Melanocyte of skin (primary cell): ENCODE measurements at places on chromosomes 12 and 14. TPM values are rescaled to one million over a fixed set of nuclear protein-coding genes. Genes with fewer than 3 reads are reported as not detected.

Gene SOS2
- total RNA-seq: 39.2 and 44.3 TPM in 2 replicates

Gene CIPC
- total RNA-seq: 32.0 and 34.9 TPM in 2 replicates

Gene AQP6
- total RNA-seq: not detected in 2 replicates

Gene CD27
- not detected in 2 replicates for total RNA-seq

Gene B4GALNT1
- total RNA-seq: 10.2 and 11.7 TPM in 2 replicates

Gene ATXN3
- total RNA-seq: 31.3 and 33.7 TPM in 2 replicates

Gene ARHGDIB
- total RNA-seq: 2.3 and 4.0 TPM in 2 replicates

Gene UNC79
- not detected in 2 replicates for total RNA-seq

Gene RIPK3
- total RNA-seq: 2.2 and 3.7 TPM in 2 replicates

Gene SIX6
- not detected in 2 replicates for total RNA-seq

Gene ATL1
- total RNA-seq: 16.9 and 18.2 TPM in 2 replicates

Gene PRPH
- total RNA-seq: not detected in 2 replicates

Gene HOXC11
- 0.15 and 0.33 TPM in 2 replicates for total RNA-seq

Gene EML5
- total RNA-seq: 0.36 and 0.69 TPM in 2 replicates

Gene RIMBP2
- not detected in 2 replicates for total RNA-seq

Gene BCL11B
- not detected in 2 replicates for total RNA-seq

Gene LRRC10
- total RNA-seq: not detected in 2 replicates

Gene SLC6A12
- 0.77 TPM in 1 of 2 replicates, not detected in the other for total RNA-seq

Gene CACNA1C
- total RNA-seq: not detected in 2 replicates

Gene MYF6
- total RNA-seq: not detected in 2 replicates

Gene GPR65
- total RNA-seq: 0.67 and 0.77 TPM in 2 replicates

Gene RIN3
- total RNA-seq: 15.1 and 19.6 TPM in 2 replicates

Gene SCN8A
- 4.1 and 8.7 TPM in 2 replicates for total RNA-seq

Gene NUDT4
- total RNA-seq: 40.6 and 68.0 TPM in 2 replicates

Gene HOTAIR
- total RNA-seq: not detected in 2 replicates

Gene CABP1
- total RNA-seq: not detected in 2 replicates

Gene GPR84
- under 0.01 TPM in 1 of 2 replicates, not detected in the other for total RNA-seq

Gene CLEC4A
- total RNA-seq: 0.31 TPM in 1 of 2 replicates, not detected in the other

Gene TMEM30B
- total RNA-seq: 0.15 TPM in 1 of 2 replicates, not detected in the other

Gene COCH
- 0.69 TPM in 1 of 2 replicates, not detected in the other for total RNA-seq

Gene IL22
- total RNA-seq: not detected in 2 replicates

Gene WIF1
- total RNA-seq: not detected in 2 replicates

Gene VRTN
- total RNA-seq: not detected in 2 replicates

Gene KRT71
- not detected in 2 replicates for total RNA-seq

Gene AREL1
- total RNA-seq: 40.7 and 52.9 TPM in 2 replicates

Gene CRACR2A
- 2.2 and 4.0 TPM in 2 replicates for total RNA-seq

Gene CCT2
- total RNA-seq: 222 and 281 TPM in 2 replicates

Gene KCNMB4
- total RNA-seq: under 0.01 and 0.36 TPM in 2 replicates

Gene ATF1
- total RNA-seq: 21.3 and 31.3 TPM in 2 replicates

Gene AICDA
- not detected in 2 replicates for total RNA-seq

Gene CLEC1B
- total RNA-seq: under 0.01 TPM in 2 replicates

Gene NPFF
- total RNA-seq: not detected in 2 replicates

Gene GYS2
- total RNA-seq: not detected in 2 replicates

Gene SLC25A21
- total RNA-seq: 0.15 and 0.33 TPM in 2 replicates

Gene OVCH1
- under 0.01 and 0.15 TPM in 2 replicates for total RNA-seq

Gene RNASE3
- not detected in 2 replicates for total RNA-seq

Gene PTPRO
- not detected in 2 replicates for total RNA-seq

Gene REM2
- under 0.01 and 0.36 TPM in 2 replicates for total RNA-seq

Gene CCDC197
- not detected in 2 replicates for total RNA-seq

Gene RFC5
- 13.8 and 19.6 TPM in 2 replicates for total RNA-seq

Gene ASPG
- not detected in 2 replicates for total RNA-seq

Gene SOAT2
- total RNA-seq: not detected in 2 replicates

Gene ANG
- total RNA-seq: 5.8 and 6.9 TPM in 2 replicates

Gene ACTN1
- total RNA-seq: 146 and 182 TPM in 2 replicates

Gene SMIM41
- total RNA-seq: not detected in 2 replicates

Gene PZP
- total RNA-seq: under 0.01 TPM in 1 of 2 replicates, not detected in the other

Gene PAPLN
- total RNA-seq: 4.1 and 6.9 TPM in 2 replicates

Gene CELA1
- not detected in 2 replicates for total RNA-seq
